ENCODE measurements at places on chromosomes 2 and 18. TPM values are rescaled to one million over a fixed set of nuclear protein-coding genes. Genes with fewer than 3 reads are reported as not detected.

DNA sequence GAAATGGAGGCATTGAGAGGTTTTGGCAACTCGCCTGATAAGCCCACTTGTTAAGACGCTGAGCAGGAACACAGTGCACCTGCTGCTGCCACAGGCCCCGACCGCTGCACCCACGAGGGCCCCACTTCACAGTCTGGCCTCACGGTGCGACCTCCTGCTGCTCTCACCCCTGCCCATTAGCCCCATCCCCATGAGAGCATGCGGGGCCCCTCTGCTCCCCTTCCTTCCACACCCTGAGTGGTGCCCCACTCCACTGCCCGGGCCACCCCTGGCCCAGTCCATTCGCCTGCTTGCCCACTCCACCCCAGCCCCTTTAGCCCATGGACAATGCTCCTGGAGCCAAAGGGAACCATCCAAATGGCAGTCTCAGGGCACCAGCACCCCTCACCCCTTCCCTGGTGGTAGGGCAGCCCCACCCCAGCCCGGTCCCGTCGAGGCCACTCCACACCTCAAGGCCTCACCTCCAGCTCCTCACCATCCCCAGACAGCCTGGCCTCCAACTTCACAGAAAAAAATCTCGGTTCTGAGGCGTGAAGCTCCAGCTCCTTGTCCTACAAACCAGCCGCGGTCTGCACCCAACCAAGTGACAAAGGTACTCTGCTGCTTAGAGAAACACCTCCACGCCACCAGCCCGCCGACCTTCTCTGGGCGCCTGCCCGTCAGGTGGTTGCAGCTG is 6.7 kb upstream of the GPR55 start:
- no peaks in the 10 kb centered on the region for H3K27me3 ChIP-seq
- no peaks in the 10 kb centered on the region for H3K36me3 ChIP-seq
- H3K27ac ChIP-seq = no peak overlapping the region
- H3K4me1 ChIP-seq = peaks cover 6% of the 10 kb centered on the region

Gene SPRED2
- total RNA-seq = 3.0 TPM

DNA sequence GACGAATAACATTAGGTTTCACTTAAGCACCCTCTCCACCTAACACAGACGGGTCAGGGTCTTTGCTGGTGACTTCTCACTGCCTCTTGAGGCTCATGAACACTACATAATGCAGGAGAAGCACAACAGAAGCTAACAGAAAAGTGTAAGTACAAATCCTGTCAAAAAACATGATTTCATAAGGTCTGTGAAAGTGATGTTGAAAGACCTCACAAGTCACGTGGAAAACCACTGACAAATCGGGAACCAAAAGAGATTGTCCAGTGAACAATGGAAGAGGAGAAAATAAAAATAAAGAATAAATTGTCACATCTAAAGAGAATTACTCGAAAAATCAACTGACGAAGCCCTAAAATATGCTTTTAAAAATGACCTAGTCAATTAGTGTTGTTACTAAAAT is 14.0 kb downstream of the PSD4 start:
- DNase-seq = no peak
- peaks cover 45% of the 10 kb centered on the region for H3K4me1 ChIP-seq
- no peak overlapping the region for H3K27ac ChIP-seq
- H3K4me3 ChIP-seq = no peak overlapping the region

DNA sequence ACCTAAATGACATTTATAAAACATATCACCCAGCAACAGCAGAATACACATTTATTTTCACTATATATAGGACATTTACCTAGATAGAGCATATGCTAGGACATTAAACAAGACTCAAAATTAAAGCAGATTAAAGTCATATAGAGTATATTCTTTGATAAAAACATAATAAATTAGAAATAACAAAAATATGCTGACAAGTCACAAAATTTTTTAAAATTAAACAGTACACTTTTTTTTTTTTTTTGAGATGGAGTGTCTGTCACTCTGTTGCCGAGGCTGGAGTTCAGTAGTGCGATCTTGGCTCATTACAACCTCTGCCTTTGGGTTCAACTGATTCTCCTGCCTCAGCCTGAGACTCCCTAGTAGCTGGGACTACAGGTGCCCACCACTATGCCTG is 758.9 kb upstream of the NRXN1 start:
- no peak overlapping the region for H3K27ac ChIP-seq
- no peaks in the 10 kb centered on the region for H3K27me3 ChIP-seq
- no peak for DNase-seq
- H3K4me3 ChIP-seq = no peak overlapping the region

Gene DLGAP1
- not detected for total RNA-seq

Gene ELOA2
- total RNA-seq = not detected

DNA sequence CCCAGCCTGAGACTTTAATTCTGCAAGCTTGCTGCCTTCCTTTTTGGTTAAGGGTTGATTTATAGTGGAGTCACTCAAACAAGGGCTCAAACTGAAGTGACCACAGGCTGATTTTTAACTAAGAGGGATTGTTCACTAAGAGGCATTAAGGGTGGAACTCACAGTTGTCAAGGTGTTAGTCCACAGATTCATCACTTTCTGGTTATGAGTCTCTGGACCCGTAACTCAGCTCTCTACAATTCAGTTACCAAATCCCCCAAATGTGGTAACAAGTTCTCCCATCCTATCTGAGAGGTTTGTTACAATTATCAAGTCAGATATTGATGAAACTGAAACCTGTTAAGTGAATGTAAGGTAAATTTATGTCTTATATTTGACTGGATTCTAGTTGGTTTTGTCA is 185.9 kb upstream of the KLHL14 start:
- no peaks in the 10 kb centered on the region for H3K4me1 ChIP-seq
- no peak overlapping the region for H3K27ac ChIP-seq
- H3K27me3 ChIP-seq = no peaks in the 10 kb centered on the region
- DNase-seq = no peak
- H3K36me3 ChIP-seq = no peaks in the 10 kb centered on the region

DNA sequence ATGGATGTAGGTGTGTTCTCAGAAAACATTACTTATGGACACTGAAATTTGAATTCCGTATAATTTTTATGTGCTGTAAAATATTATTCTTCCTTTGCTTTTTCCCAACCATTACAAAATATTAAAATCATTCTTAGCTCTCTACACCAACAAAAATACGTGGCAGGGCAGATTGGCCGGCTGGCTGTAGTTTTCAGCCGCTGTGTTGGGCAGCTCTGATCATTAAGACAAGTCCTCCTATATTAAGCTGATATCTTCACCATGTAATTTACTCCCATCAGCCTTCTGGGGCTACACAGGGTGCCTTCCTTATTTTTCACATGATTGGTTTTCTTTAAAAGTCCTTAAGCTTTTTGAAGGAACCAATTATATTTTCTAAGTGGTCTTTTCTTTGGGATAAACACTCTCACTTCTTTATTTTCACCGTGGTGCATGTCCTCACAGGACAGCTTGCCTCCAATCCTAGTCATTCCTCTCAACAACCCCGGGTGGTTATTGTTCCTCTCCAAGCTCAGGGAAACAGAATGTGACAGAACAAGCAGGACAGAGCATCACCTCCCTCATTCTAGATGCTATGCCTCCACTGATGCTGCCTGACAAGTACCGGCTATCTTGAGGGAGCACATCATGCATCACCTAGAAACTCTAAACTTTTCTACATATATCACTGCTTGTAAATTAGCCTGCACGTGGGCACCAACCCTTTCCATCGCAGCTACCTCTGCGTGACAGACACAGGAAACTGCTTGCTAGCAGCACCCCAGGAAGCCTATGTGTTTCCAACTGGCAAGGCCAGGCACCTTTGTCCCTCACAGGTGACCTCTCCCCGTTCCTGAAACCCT is 362.3 kb downstream of the MYCN start:
- no peak overlapping the region for H3K27ac ChIP-seq
- H3K4me3 ChIP-seq = no peak overlapping the region
- no peak for DNase-seq

Gene MRPL30
- 29.8 TPM for total RNA-seq

Gene DNAH7
- not detected for total RNA-seq

GRCh38 chr2:223959688-223960087 is 2.4 kb downstream of the MRPL44 start:
- no peak for DNase-seq

- no peak overlapping the region for H3K27ac ChIP-seq
- peaks cover 25% of the 10 kb centered on the region for H3K36me3 ChIP-seq
- H3K4me3 ChIP-seq = no peak overlapping the region
Measured at GRCh38 chr2:112577756-112578155, 6.7 kb upstream of the CHCHD5 start.

Gene FKBP1B
- 2.5 TPM for total RNA-seq

DNA sequence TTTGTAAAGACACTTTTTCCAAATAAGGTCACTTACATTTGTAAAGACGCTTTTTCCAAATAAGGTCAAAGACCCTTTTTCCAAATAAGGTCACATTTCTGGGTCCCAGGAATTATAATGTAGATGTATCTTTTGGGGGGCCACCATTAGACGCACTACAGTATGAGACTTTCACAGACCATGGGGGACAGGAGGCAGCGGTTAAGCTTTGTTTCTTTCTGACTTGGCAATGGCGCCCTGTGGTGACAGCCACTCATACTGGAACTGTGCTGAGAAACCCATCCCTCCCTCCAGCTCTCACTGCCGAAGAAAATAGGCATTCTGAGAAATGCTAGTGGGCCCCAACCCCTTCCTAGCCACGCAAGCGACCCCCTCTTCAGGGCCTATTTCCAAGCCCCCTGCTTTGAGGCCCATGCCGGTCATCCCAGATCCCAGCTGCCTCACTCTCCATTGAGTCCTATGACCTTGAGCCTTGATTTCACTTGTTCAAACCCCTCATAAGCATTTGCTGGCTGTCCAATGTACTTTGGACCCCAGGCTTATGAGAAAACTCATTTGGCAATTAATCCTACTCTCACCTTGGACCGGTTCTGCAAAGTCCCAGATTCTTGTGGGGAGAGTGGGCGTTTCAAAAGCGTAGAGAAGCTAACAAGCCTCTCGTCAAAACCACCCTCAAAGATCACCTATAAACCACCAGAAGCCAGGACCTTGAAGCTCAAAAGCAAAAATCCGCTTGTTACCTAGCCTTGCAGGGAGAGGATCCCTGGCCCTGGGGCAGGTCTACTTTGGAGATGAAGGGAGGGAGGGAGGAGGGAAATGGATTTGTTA is 11.3 kb upstream of the SPATA3 start:
- H3K4me3 ChIP-seq = no peak overlapping the region
- no peak overlapping the region for H3K27ac ChIP-seq
- no peak for DNase-seq
- H3K27me3 ChIP-seq = no peaks in the 10 kb centered on the region

- no peak overlapping the region for H3K27ac ChIP-seq
- no peaks in the 10 kb centered on the region for H3K36me3 ChIP-seq
- no peak overlapping the region for H3K4me3 ChIP-seq
- H3K27me3 ChIP-seq = no peaks in the 10 kb centered on the region
- H3K4me1 ChIP-seq = peaks cover 14% of the 10 kb centered on the region
Measured at GRCh38 chr2:109059474-109060165, 69.4 kb upstream of the SH3RF3 start.

DNA sequence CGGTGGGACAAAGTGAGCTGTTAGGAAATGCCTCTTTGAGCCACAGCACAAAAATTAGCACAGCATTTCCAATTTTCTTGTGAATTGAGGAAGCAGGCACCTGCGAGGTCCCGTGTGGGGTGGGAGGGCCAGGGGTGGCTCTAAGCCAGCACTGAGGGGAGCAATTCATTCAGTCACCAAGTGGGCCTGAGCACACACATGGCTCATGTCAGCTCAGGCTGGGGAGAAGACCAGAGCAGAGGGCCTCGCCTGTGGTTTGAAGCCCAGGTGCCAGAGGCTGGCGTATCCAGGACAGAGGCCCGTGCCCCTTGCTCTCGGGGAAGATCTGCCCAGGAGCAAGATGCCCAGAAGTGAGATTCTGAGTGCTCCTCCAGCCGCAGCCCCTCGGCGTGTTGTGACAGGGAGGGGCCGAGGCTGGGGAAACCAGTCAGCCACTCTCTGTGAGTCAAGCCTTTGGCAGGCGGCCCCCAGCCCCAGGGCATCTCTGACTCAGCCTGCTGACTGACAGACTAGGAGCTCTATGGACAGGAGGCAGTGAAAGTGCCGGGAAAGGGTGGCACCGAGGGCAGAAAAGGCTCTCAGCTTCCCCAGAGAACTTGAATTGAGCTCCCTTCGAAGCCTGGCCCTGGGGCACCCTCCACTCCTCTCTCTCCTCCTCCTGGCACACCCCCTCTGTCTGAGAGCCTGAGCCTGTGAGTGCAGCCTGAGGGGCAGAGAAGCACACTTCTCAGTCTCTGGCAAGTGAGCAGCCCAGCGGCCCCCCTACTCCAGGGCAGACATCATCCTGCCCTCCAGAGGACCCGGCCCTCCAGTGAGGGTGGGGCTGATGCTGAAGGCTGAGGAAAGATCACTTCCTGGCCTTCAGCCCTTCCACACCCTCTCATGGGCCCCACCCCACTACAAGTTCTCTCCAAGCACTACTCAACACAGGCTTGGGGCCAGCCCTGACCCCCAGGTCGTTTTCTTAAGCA is 32.3 kb downstream of the CYP26B1 start:
- no peaks in the 10 kb centered on the region for H3K4me1 ChIP-seq
- no peak overlapping the region for H3K4me3 ChIP-seq
- H3K27me3 ChIP-seq = no peaks in the 10 kb centered on the region
- H3K27ac ChIP-seq = no peak overlapping the region
- no peak for DNase-seq

Gene LIMS3
- 1.7 TPM for total RNA-seq

- no peak overlapping the region for H3K4me3 ChIP-seq
- DNase-seq = no peak
- H3K36me3 ChIP-seq = no peaks in the 10 kb centered on the region
Measured at GRCh38 chr2:15940661-15941480, 521 bp downstream of the MYCN start.

DNA sequence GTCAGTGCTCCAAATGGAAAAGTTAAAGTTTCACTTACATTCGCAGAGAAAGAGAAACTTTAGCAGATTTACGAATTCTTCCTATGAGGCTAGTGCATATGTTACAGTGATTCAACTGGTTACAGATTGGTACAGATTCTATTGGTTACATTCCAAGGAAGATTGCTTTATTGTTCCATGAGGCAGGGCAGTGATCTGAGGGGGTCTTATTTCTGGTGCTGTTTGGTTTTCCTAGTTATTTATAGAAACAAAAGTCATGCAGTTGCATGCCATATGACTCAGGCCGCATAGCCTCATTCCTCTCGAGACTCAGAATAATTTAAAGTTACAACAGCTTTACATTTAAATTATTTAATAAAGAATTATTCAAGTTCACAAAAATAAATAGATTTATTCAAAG is 385.4 kb upstream of the SYT4 start:
- no peak overlapping the region for H3K27ac ChIP-seq
- no peak overlapping the region for H3K4me3 ChIP-seq
- no peaks in the 10 kb centered on the region for H3K4me1 ChIP-seq
- no peaks in the 10 kb centered on the region for H3K27me3 ChIP-seq

Gene RASGRP3
- 3.5 TPM for total RNA-seq

Data from CD8-positive, alpha-beta memory T cell (primary cell).